Kidney glomerular epithelial cell (primary cell): ENCODE measurements at places on chromosomes 1 and 21.
A peak's percentile ranks its signal among the peaks of the same experiment; 100 is the strongest.

- peak; percentile 54 for DNase-seq
Measured at GRCh38 chr1:165645654-165646366, 14.8 kb downstream of the MGST3 start.

GRCh38 chr1:6294890-6295556 is 34.1 kb upstream of the GPR153 start:
- DNase-seq = no peak

GRCh38 chr1:56068908-56069307 is 510.5 kb downstream of the PLPP3 start:
- no peak for DNase-seq

DNA sequence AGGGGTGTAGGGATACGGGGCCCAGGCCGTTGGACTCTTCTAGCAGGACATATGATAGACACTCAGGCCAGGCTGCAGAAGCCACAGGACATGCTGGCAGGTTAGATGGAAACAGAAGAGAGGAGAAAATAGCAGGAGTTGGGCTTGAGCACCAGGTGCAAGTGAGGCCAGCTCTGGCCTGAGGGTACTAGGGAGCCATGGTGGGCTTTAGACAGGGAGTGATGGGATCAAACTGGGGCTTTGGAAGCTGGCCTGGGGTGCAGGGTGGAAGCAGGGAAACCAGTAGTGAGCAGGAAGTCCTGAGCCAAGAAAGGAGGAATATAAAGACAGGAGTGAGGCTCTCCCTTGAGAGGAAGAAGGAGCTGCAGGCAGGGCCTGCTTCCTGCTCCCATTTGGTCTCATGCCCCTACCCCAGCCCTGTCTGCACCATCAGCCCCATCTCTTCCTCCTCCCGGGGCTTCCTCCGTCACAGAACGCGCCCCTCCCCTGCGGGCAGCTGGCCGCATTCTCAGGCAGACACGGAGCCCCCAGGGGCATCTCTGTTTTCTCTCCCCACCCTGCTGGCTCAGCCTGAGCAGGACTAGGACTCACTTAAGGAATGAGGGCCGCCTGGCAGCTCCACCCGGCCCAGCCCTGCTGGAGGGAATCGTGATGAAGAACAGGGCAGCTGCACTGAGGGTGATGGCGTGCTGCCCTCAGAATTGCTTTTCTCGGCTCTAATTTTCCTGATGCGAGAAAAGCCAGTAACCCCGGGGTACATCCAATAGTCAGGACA is 165.5 kb upstream of the TMEM51 start:
- no peak for DNase-seq

DNA sequence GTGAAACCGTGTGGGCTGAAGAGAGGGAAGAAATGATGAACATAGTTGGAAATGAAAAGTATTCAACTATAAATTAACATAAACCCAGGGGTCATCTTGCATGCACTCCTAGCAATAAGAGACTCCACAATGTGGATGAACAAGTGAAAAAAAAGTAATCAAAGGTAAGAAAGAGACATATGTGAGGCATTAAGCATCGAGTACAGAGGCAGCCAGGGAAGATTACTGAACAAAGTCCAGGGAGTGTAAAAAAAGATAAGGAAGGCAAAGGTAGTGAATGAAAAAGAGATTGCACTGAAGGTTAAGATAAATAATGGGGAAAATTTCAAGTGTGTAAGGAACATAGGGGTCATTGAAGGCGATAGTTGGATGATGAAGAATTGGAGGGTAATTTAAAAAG is 330.8 kb upstream of the PROX1 start:
- no peak for DNase-seq

DNA sequence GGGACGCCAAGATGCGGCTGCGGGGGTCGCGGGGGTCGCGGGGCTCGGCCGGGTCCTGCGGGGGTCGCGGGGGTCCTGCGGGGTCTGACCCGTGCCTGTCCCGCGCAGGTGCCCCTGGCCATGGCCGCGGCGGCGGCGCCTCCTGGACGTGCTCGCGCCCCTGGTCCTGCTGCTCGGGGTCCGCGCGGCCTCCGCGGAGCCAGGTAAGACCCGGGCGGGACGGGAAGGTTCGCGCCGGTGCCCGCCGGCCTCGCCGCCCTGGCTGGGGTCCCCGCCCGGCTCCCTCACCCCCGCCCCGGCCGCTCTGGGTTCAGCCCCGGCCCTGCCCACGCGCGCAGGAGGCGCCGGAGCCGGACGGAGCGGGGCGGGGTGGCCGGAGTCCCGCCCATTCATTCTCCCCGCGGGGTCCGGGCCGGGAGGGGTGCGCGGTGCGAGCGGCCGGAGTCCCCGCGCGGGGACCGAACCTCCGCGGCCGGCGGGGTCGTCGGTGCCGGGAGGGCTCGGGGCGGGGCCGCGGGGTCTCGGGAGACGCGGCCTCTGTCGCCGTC is 380 bp downstream of the COL18A1 start:
- DNase-seq = no peak

DNA sequence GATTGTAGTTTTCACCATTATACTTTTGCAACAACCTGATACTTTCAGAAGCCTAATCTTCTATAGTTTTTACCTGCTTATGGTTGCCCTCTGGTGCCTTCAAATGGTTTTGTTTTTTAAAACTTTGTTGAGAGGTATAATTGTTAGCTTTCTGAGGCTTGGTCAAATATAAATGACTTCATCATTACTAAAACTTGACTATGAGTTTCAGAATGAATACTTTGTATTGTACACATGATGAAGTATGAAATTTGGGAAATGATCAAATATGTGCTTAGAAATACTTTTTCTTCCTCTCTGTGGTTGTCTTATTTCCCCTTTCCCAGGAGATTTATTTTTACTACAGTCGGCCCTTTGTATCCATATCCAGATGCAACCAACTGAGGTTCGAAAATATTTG is 151.8 kb upstream of the B3GALT2 start:
- DNase-seq = peak; percentile 41

- no peak for DNase-seq
Measured at GRCh38 chr1:43653339-43653738, 3.4 kb downstream of the KDM4A start.

GRCh38 chr1:246639732-246640131 is 73.5 kb downstream of the CNST start:
- DNase-seq = no peak

- no peak for DNase-seq
Measured at GRCh38 chr1:48216313-48216712, 6.2 kb upstream of the SLC5A9 start.

GRCh38 chr1:246367041-246367440 is 140.0 kb downstream of the SMYD3 start:
- no peak for DNase-seq
